A549 treated with GW870086 at 1 μM for 4 hours (cell line): ENCODE measurements at places on chromosomes 3 and 15. TPM values are rescaled to one million over a fixed set of nuclear protein-coding genes. Genes with fewer than 3 reads are reported as not detected.

The UBE2E2 gene
- total RNA-seq, result 40.0 to 49.9 TPM (median 45.4 TPM) in 5 replicates

The PLA2G4F gene
- not detected in 5 replicates for total RNA-seq

The STARD9 gene
- total RNA-seq, result 1.6 to 2.0 TPM (median 1.7 TPM) in 5 replicates

The MUSTN1 gene
- total RNA-seq, result 0.35 TPM in 1 of 5 replicates, not detected in the others

The NR1I2 gene
- total RNA-seq, result not detected in 5 replicates

The CXCR6 gene
- total RNA-seq, result not detected in 5 replicates

The ALDH1L1 gene
- 0.08 to 0.24 TPM (median 0.15 TPM) in 5 replicates for total RNA-seq

The RLBP1 gene
- not detected in 5 replicates for total RNA-seq

The IL5RA gene
- 0.10 TPM in 1 of 5 replicates, not detected in the others for total RNA-seq

The GOLGA6L22 gene
- total RNA-seq, result not detected in 5 replicates

The IGF1R gene
- 39.1 to 53.3 TPM (median 52.2 TPM) in 5 replicates for total RNA-seq

The APOD gene
- total RNA-seq, result 0.79 to 1.2 TPM (median 0.87 TPM) in 5 replicates
